M059J (cell line): ENCODE measurements at places on chromosomes 1 and 21.

GRCh38 chr21:28975397-28975796, 17.3 kb downstream of the LTN1 start:
- peak; percentile 73 for DNase-seq

- DNase-seq: peak; percentile 10
These were observed 170.1 kb downstream of the CRB1 start for GRCh38 chr1:197438010-197438790.

DNA sequence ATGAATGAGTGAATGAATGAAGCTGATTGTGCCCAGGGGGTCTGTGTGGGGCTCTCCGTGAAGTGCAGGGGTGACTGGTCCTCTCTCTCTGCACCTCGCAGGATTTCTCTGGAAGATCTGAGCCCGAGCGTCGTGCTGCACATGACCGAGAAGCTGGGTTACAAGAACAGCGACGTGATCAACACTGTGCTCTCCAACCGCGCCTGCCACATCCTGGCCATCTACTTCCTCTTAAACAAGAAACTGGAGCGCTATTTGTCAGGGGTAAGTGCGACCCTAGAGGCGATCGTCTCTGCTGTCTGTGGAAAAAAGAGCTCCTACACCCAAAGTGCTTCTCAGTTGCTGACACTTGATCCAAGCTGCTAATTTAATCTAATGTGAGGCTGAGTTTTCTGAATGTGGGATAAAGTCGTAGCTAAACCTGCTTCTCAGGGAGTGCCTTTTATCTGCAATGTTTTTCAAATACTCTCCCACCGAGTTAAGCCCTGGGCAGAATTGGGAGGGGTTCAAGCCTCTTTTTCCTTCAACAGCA, 101.7 kb downstream of the HUNK start:
- no peak for DNase-seq

DNA sequence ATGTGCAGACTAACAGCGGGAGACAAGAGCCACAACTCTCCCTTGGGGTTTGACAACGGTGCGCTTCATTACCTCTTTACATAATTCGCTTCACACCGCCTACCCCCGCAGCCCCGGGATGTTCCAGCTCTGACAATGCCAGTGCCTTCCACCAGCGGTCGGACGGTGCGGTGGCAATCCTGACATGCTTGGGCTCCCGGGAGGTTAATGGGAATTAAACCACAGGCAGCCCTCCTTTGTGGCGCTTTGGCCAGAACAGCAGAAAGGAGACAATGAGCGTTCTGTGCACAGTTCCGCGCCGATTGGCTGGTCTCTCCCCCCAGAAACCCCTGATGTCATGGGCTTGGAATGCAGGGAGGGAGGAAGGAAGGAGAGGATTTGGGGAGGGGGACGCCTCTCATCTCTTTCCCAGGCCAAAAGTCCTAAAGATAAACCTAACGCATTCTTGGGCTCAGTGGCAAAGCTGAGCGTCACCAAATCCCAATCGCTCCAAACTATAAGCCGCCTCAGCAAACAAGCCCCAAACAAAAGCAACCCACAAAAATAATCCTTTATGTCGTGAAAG, 1.3 kb downstream of the CNN3 start:
- peak; percentile 96 for DNase-seq
